ENCODE measurements at places on chromosomes 3 and 15. TPM values are rescaled to one million over a fixed set of nuclear protein-coding genes. Genes with fewer than 3 reads are reported as not detected.

The KBTBD8 gene
- total RNA-seq, result 0.72 TPM

GRCh38 chr15:89007989-89008388 is 80.3 kb upstream of the ABHD2 start:
- DNase-seq, result no peak

GRCh38 chr3:128950223-128950938 is 43.5 kb downstream of the CFAP92 start:
- DNase-seq, result no peak

DNA sequence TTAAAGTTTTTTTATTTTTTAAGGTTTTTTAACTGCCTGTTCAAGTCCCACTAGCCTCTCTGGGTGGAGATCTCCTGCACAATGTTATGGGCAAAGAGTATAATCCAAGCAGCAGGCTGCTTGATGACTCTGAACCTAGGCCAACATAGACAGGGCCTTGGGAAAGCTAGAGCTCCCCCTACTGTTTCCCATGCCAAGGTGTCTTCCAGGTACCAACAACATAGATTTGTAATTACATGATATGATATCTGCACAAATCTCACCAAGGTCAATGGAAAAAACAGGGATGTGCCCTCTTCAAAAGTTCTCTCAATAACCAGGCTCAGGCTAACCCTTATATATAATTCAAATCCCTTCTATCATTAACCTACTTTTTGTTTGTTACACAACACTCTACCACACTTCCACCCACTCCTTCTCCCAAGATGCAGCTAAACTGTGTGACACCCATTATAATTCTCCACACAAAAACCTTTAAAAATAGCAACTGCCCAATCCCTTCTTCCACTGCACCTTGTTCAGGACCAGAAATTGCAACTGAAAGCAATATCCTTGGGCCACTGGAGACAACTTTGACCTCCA is 43.8 kb downstream of the RBM15B start:
- DNase-seq, result peak; percentile 75

DNA sequence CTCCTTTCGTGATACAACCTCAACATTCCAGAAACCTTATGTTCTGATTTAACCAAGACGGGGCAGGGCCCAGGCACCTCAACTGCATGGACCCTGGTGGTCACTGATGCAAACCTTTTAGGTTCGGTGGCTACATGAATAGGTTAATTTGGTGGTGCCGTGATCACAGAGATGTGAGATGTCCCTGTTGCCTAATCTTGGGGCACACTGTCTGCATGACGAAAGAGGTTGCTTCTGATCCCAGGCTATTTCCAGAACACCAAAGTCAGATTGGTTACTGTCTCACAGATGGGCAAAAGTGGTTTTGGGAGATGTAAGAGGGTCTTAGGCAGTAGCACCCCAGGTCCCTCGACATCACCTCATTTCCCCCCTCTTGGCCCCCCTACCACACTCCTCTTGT is 4.0 kb upstream of the CCR1 start:
- no peak for DNase-seq

The DNAJC13 gene
- total RNA-seq, result 84.6 TPM

DNA sequence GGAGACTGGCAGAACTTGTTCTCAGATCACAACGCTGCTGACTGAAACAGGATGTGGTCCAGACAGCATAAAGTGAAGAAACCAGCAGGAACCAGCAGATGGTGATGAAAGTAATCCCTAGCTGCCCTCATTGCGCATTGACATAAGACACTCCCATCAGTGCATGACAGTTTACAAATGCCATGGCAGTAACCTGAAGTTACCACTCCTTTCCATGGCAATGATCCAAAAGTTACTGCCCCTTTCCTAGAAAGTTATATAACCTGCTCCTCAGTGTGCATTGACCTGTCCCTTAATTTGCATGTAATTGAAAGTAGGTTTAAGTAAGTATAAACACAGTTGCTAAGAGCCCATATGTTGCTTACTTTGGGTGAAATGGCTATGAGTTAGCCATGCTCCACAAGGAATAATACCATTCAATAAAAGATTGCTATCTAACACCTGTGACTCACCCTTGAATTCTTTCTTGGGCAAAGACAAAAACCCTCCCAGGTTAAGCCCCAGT is 149.1 kb upstream of the CD96 start:
- no peak for DNase-seq

DNA sequence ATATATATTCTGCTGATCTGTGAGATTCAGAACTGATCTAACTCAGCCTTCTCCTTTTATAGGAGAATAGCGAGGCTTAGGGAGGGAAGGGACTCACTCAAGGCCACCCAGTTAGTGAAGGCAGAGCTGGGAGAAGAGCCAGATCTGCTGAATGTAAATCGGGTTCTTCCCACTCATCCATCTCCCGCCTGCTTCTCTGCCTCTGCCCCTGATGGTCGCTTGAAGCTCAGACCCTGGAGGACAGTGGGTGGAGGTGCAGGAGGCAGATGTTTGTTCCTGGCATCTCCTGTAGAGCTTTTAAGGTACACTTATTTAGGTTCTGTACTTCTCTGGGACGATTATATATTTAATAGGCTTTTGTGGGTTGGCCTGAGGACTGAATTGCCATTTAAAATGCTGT is 4.3 kb downstream of the PDIA5 start:
- DNase-seq, result no peak

The CPB1 gene
- not detected for total RNA-seq

The WNT5A gene
- total RNA-seq, result 13.0 TPM

The KCNAB1 gene
- not detected for total RNA-seq

DNA sequence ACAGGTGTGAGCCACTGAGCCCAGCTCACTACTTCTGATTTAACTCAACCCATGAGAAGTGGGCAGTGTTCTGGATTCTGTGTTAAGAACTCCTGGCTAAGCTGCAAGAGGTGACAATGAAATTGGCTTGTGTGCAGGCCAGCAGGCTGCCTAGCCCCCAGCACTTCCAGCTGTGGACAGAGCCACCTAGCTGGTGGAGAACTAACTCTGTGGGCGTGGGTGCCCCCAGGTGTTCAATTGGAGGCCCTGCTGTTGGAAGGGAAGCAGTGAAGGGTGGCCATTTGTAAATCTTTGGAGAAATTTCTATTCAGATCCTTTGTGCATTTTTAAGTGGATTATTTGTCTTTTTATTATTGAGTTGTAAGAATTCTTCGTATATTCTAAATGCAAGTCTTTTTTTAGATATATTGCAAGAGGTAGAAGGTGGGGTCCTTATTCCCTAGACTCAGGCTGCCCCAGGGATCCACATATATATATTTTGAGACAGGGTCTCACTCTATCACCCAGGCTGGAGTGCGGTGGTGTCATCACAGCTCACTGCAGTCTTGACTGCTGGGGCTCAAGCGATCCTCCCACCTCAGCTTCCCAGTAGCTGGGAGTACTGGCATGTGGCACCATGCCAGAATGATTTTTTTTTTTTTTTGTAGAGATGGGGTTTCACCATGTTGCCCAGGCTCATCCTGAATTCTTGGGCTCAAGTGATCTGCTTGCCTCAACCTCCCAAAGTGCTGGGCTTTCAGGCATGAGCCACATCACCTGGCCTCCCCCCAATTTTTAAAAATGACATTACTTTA is 7.2 kb upstream of the SCAMP5 start:
- peak; percentile 49 for DNase-seq

All from stomach (tissue), 19 donors.